ENCODE measurements at places on chromosomes 11 and 22.

GRCh38 chr22:23058063-23058462, 12.3 kb upstream of the GNAZ start:
- DNase-seq: no peak

- no peak for DNase-seq
These were observed 33.1 kb downstream of the PHLDB1 start for GRCh38 chr11:118640332-118641154.

DNA sequence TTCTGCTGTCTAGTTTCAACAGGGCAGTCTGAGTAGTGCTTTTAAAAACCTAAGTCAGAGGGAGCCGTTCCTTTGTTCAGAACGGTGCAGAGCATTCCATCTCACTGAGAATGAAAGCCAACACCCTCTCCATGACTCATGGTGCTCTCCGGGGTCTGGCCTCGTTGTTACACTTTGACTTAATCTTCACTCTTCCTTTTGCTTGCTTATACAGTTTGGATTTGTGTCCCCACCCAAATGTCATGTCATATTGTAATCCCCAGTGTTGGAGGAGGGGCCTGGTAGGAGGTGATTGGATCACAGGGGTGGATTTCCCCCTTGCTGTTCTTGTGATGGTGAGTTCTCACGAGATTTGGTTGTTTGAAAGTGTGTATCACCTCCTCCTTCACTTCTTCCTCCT, 292.2 kb downstream of the ST3GAL4 start:
- no peak for DNase-seq

- no peak for DNase-seq
These were observed 392.3 kb downstream of the MN1 start for GRCh38 chr22:27409299-27409698.

DNA sequence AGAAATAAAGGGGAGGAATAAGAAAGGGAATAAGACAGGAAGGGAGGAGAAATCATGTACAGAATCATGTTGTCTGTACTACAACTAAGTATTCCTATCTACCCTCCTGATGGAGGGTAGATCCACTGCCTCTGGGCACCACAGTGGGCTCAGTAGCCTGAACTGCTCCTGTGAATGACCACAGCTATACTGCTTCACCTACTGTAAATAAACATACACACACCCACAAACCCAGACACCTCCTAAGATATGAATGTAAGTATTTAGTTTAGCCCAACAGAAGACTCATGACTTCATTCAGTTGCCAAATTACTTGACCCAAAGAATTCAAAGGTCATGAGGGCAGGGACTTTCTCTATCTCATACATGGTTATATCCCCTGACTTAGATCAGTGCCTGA, 177.3 kb upstream of the C11orf58 start:
- no peak for DNase-seq

DNA sequence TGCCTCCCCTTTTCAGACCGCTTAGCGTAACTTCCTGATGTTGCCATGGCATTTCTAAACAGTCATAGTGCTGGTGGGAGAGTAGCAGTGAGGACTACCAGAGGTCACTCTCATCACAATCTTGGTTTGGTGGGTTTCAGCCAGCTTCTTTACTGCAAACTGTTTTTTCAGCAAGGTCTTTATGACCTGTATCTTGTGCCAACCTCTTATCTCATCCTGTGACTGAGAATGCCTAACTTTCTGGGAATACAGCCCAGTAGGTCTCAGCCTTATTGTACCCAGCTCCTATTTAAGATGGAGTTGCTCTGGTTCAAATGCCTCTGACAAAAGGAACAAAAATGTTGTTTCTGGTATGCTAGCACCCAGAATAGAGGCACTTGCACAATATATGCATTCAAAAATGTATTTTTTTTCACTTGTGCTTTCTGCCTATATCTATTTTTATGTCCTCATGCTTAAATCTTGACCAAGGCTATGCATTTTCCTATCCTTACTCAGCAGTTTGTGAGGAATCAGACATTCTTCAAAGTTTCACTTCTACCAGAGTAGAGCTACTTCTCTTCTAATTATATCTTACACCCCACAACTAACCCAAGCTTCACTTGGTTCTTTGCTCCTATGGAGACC, 16.1 kb upstream of the OR51M1 start:
- no peak for DNase-seq

DNA sequence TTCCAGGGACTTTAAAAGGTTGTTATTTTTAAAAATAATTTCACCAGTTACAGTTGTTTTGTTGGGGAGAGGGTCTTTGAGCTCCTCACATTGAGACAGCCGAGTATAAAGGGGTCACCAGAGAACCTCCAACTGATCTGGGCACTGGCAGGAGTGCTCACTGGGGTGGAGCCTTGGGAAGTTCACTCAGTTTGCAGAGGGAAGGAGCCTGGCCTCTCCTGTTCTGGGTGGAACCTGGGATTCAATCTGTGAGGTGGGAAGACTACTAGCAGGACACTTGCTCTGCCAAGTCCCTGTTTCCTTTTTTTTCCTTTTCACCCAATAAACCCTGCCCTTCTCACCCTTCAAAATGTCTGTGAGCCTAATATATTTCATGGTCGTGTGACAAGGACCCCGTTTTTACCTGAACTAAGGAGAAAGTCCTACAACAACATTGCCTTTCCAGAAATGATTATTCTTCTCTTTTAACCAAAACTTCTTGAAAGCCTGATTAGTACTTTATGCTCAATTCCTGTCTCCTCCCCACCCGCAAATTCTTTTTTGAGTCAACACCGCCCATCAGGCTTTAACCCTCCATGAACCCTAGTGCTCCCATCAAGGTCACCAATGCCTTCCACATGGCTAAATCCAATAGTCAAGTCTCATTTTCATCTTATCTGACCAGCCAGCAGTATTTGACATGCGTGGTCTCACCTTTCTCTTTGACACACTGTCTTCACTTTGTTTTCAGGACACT, 22.0 kb upstream of the MSANTD2 start:
- no peak for DNase-seq

- no peak for DNase-seq
These were observed 1120.9 kb upstream of the CCDC90B start for GRCh38 chr11:84407091-84407490.

DNA sequence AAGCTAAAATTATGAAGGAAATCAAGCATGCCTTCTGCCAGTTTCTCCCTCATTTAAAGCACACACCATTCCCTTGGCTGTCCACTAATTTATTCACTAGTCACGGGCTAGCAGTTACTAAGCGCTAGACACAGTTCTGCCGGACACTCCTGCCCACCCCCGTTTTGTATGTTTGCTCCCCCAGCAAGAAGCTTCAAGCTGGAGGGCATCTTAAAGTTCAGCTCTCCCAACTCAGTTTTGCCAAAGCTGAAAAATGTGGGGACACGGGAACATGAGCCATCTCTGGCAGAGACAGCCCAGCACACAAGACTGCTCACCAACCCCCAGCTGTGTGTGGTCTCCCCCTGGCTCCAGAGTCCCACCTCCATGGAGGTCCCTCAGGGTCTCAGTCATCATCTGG, 263.6 kb downstream of the BRD1 start:
- DNase-seq: no peak

GRCh38 chr11:120098503-120099020, 39.4 kb downstream of the TRIM29 start:
- no peak for DNase-seq

DNA sequence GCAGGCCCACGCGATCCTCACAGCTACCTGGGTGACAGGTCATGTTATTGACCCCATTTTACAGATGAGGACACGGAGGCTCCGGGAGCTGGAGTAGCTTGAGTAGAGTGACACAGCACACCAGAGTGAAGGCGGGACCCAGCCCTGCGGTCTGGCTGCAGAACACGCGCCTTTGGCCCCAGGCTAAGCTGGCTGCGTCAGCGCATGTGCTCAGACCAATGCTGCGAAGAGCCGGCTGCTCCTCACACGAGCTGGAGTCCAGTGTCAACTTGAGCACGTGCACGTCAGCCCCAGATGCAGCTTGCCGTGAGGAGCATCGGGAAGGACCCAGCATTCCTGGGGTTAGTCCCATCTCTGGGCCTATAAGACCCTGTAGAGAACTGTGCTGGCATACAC, 49.9 kb downstream of the SCUBE1 start:
- no peak for DNase-seq

- DNase-seq: no peak
These were observed 17.6 kb downstream of the SLC5A12 start for GRCh38 chr11:26704249-26704648.

DNA sequence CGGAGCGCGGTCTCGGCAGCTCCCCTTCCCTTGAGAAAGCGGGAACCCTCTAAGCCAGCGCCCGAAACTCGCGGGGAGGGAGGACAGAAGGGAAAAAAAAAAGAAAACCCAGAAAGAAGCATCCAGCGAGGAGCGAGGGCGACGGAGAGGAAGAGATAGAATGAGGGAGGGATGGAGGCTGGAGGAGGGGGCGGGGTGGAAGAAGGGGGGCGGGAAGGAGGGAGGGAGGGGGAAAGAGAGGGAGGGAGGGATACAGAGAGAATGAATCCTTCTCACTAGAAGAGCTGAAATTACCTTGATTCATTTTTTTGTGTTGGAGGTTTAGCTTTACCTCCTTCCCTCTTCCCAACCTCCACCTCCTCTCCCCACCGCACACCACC, 19.3 kb upstream of the BDNF start:
- no peak for DNase-seq

DNA sequence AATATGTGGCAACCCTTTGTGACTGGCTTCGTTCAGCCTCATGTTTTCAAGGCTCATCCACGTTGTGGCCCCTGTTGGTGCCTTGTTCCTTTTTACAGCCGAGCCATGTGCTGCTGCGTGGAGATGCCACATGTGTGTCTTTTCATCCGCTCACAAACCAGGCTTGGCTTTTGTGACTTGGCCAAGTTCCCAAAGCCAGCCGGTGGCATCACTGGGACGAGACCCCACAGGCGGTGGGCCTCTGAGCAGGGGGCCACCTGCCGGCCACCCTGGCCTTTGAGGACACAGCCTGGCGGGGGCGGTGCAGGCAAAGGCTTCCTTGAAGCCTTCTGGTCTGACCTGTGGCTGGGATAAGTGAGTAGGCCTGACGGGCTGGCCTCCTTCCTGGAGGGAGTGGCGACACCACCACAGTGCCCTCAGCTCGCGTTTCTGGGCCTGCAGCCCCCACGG, 10.5 kb downstream of the GRK2 start:
- peak; percentile 83 for DNase-seq

GRCh38 chr11:72217841-72218240, 1.2 kb downstream of the FOLR2 start:
- no peak for DNase-seq

DNA sequence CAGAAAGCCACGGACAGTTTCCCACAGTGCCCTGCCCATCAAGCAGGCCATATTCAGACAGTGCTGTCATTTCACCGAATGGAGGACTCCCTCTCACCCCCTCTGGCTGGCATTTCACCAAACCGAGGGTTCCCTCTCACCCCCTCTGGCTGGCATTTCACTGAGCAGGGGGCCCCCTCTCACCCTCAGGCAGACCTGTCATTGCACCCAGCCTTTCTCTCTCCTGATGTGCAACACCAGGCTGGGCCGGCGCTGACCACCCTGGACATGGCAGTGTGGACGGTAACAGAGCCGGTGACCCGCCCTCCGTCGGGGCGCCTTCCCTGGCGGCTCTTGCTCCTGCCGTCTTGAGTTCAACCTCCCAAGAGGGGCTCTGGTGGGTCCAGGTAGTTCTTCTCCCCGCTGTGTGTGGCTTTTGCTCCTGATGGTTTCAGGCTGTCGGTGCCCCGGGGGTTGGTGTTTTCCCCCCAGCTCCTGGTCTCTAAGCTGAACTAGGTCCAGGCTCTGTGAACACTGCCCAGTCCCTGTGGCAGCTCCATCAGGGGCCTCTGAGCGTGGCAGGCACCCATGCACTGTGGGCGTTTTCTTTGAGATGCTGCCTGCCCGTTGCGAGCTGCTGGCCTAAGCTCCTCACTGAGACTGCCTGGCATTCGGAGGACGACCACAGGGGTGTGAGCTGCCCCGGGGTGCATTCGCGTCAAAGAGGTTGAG, 46.9 kb downstream of the SMIM38 start:
- no peak for DNase-seq

GRCh38 chr11:46984987-46985386, 48.4 kb downstream of the CSTPP1 start:
- DNase-seq: no peak

DNA sequence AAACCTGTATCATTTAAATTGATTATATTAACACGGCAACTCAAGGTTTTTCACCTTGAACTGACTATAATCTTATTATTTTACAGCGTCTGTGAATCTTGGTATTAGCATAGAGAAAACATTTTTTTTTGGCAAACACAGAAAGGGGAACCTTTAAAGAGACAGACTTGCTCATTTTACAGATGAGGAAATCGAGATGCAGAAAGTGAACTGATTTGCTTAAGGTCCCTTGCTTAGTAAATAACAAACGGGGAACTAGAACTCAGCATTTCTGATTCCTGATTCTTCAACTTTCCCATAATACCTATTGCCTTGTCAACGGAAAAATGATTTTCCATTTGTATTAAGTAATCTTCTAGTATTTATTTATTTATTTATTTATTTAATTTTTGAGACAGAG, 33.2 kb upstream of the CECR2 start:
- DNase-seq: no peak

- no peak for DNase-seq
These were observed 96.2 kb downstream of the RDX start for GRCh38 chr11:110200241-110200640.

- DNase-seq: no peak
These were observed 553.5 kb downstream of the TBC1D22A start for GRCh38 chr22:47315862-47316419.

DNA sequence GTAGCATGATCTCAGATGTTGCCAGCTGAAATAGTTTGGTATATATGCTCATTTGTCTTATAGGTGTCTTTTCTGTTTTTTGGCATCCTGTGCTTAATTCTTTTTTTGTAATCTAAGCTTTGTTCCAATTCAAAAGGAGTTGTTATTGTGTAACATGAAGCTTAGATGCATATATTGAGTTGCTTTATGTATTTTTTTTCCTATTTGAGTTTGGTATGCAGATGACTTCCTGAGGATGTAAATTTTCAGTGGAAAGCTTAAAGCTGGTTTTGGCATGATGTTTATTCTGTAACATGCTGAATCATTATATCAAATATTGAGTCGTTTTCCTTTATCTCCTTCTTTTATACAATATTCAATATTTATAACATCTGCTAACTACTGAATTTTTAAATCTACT, 69.4 kb downstream of the DDX10 start:
- no peak for DNase-seq

DNA sequence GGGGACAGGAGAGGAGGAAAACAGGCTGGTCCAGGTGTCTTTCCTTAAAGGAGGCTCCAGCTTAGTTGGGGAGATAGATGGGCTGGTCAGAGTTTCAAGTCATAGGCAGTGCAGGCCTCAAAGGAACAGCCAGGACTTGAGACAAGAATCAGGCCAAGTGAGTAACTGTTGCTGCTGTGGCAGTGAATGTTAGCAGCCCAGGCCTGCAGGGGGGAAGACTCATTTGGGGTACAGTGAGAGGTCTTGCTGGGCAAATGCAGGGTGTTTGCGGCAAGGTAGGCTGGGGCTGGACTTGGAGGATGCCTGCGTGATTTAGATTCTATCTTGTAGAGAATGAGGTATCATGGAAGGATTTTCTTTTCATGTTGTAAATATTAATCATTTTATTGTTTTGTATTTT, 24.1 kb downstream of the PTPRJ start:
- no peak for DNase-seq
